Activated naive CD8-positive, alpha-beta T cell treated with anti-CD3 and anti-CD28 coated beads for 36 hours (primary cell): ENCODE measurements at places on chromosomes 2 and 18.

DNA sequence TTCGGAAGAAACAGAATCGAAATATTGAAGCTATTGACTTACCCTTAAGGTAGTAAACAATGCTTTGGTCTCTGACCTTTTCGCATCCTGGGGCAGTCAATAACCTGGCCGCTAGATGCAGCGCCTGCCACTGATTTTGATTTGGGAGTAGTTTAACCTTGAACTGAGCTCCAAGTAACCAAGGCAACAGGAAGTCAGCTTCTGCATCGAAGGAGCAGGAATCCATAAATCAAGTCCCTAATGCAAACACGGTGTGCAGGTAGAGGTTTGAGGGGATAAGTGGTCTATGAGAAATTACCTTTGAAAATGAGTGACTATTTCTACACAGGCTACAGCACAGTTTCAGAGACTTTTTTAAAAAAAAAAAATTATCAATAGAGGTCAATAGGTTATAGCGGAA, 353.5 kb downstream of the SETBP1 start:
- no peak for DNase-seq

GRCh38 chr2:47654790-47655562, 128.0 kb upstream of the MSH6 start:
- DNase-seq = no peak

GRCh38 chr2:100045000-100045399, 97.4 kb downstream of the AFF3 start:
- no peak for DNase-seq

- DNase-seq = no peak
These were observed 11.4 kb upstream of the CNDP1 start for GRCh38 chr18:74522635-74523548.

- DNase-seq = no peak
These were observed 82.9 kb downstream of the CHRNA1 start for GRCh38 chr2:174681099-174682006.

- no peak for DNase-seq
These were observed 199.6 kb downstream of the LDLRAD4 start for GRCh38 chr18:13418013-13418710.

DNA sequence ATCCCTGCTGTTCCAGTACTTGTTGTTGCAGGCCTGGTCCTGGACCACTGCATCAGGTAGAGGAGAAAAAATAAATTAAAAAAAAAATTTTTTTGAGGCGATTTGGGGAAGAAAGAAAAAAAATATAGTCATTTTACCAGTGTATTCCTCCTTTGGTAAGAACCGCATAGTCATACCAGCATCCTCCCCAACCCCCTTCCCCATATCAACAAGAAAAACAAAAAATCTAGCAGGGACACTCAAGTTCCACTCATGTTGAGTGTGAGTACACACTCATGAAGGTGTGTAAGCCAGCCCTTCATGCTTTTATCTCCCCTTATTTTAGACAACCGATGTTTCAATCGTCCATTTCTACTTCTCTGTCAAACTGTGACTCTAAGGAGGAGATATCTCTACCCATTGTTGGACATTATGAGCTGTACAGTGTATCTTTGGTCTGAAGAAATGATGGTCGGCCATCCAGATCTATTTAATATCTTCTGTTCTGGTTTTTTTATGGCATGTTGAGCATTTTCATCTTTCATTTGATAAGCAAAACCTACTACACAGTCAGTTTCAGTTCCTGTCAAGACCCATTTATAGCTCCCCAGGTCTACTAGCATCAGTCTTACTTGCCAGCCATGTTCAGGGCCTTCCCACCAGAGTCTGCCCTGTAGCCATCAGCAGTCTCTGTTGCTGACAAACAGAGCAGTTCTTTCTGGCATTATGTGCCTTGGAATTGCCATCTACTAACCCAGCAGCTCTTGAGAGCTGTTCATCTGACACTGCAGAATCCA, 20.0 kb downstream of the ELP2 start:
- no peak for DNase-seq

GRCh38 chr2:27448381-27448780, 6.2 kb downstream of the KRTCAP3 start:
- DNase-seq = no peak

DNA sequence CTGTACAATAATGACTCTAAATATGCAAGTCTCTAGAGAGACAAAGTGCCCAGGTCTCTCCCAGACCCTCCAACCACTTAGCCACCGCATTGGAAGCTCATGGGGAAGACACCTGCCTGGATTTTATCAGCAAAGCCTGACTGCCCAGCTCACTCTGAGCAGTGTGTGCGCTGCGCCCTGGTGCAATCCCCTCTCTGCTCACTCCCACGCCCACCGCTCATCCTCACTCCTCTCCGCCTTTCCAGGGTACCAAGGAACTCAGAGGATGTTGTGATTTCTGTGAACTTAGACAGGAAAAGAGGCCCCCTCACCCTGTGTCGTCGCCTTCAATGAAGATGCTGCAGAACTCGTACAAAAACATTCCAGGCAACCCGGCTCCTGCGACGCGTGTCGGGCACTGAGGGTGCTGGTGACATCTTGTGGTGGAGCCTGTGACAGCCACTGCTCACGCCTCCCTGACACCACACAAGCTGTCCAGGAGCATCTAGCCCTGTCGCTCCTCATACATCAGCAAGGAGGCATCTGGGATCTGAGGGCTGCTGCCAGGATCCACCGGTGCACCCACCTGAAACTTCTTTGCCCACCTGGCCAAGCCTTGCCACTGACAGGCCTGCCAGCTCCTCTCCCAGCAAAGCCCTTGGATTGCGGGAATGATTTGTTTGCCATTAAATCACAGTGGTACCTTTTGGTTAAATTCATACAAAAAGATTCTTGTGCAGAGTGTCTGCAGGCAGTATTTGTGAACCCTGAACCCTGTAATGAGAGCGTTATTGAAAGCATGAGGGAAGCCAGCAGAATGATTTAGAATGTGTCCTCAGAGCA, 220.4 kb downstream of the ZNF516 start:
- no peak for DNase-seq

DNA sequence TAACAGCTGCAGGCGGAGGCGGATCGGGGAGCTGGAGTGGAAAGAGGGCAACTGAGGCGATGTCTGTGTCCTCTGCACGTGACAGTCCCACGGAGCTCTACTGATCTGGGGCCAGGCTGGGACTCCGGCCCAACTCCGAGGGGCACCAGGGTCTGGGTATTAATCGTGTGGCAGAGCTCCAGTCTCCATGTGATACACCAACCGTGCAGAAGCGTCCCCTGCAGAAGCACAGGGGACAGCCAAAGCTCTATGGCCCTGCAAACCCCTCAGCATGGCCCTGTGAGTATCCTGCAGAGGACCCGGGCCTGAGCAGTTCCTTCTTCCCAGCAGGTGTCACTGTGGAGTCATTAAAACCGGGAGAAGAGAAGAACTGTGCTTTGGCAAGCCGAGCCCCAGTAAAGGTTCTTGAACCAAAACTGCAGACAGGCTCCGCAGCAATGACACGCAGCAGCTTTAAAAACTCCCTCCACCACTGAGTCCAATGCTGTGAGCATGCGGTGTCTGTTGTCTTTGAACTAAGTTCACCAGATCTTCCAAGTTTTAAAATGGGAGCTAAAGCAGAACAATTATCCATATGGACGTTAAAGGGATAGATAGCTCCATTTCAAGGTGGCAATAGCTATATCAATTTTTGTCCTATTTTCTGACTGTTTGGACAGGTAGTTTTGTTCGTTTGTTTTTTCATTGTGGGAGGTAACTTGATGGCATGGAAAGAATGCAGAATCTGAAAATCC, 79.4 kb downstream of the TMEM182 start:
- DNase-seq = peak; percentile 12

DNA sequence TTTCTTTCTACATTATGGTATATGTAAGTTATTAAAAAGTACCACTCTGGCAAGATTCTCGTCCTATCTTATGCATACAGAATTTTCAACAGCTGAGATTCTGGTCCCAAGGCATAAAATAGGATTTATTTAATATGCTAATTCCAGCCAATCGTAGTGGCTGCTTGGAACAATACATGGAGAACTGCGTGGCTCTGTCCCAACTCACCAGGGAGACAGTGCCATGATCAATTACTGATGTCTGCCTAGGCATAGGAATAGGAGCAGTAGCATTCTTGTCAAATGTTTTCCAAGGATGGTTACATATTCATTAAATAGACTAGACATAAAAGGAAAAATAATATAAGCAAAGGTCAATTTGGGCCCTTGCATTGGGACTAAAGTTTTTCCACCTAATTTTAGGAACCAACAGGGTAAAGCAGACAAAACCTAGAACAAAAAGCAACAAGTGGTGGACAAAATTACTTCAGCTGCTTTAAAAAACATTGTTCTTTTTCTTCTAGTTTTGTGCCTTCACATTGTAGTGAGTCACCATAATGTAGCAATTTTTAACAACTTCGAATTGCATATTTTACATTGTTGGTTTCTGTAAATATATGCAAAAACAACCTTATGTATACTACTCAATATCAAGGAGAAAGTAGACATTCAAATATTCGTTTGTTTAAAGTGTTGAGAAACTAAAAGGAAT, 232.8 kb upstream of the ATP5MC3 start:
- no peak for DNase-seq

DNA sequence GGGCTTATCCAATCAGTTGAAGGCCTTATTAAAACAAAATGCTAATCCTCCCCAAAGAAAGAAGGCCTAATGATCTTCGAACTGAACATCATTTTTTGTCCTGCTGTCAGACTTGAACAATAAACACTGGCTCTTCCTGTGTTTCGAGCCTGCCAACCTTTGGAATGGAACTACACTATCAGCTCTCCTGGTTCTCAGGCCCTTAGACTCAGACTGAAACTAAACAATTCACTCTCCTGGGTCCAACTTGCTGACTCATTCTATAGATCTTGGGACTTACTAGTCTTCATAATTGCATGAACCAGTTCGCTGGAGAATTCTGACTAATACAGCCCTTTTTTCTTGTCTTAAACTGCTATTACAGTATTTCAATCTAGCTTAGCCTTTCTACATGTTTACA, 235.2 kb downstream of the LNPK start:
- no peak for DNase-seq

GRCh38 chr2:230901006-230901405, 24.0 kb downstream of the GPR55 start:
- DNase-seq = no peak

GRCh38 chr2:61018318-61018755, 282 bp upstream of the PUS10 start:
- no peak for DNase-seq

DNA sequence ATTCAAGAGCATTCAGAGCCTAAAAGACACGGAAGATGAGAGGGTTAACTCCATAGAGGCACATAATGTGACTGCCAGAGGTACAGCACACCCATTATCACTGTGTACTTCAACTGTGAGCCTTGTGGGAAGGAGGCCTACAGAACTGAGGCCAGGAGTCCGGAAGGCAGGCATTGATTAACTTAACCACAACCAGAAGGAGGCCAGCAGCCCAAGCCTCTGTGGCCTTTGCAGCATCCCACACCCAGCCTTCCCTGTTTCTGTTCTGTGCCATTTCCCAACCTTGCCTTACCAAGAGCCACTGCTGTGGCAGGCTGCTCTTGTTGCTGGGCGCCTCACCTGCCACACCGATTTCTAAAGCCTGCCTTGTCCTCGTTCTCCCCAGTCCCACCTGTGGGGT, 27.2 kb downstream of the SIGLEC15 start:
- no peak for DNase-seq

- DNase-seq = no peak
These were observed 36.5 kb upstream of the SLC39A10 start for GRCh38 chr2:195620501-195620900.

GRCh38 chr18:77066689-77067088, 65.9 kb downstream of the MBP start:
- DNase-seq = no peak

GRCh38 chr2:152284398-152284797, 50.6 kb upstream of the FMNL2 start:
- DNase-seq = no peak

GRCh38 chr2:43370146-43370545, 143.7 kb upstream of the ZFP36L2 start:
- DNase-seq = no peak

DNA sequence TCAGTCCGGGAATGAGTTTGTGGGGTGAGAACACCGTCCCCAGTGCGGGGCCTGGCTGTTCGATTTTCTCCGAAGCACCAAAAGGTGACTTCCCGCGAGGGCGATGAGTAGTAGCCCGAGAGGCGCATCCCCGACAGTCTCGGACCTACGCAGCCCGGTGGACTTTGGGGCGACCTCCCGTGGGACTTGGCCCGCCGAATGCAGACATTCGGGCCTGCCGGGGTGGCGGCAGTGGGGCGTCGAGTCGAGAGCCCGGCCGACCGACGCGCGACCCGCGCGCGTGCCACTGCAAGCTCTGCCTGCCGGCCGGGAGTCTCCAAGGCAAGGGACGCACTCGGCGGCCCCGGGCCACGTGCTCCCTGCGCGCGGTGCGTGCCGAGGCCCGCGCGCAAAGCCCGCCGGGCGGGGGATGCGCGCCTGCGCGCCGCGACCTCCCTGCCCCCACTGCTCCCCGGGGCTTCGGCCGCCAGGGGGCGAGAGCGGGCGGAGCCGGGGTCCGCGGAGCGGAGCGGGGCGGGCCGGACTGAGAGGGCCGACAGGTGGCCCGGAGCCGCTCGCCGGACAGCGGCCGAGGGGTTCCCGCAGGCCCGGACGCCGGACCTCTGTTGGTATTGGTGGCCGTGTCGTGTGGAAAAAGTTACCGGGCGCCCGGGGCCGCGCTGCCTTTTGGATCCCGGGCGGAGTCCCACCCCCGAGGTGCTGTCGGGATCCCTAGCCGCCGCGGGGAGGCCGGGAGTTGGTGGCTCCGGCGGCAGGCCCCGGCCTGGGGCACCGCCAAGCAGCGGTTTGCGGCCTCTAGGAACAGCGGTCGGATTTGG, 1.9 kb downstream of the PTMA start:
- peak; percentile 90 for DNase-seq

GRCh38 chr2:77519888-77520506, 2.2 kb downstream of the LRRTM4 start:
- DNase-seq = no peak

DNA sequence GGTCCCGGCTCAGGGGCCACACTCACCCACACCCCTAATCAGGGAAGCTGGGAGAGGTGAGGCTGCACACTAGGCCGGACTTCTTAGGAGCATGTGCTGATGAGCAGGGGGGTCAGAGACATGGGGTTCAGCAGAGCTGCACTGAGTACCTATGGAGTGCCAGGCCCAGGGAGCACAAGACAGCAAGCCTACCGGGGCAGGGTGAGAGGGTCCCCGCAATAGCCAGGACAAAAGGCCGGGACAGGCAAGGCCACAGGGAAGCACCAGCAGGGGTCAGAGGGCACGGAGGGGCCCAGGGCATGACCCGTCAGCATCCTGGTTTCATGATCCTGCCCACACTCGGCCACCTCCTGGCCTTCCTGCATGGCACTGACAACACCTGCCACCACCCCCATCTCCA, 73.5 kb downstream of the TNS1 start:
- DNase-seq = no peak

GRCh38 chr2:57880446-57880845, 166.2 kb upstream of the VRK2 start:
- DNase-seq = no peak

DNA sequence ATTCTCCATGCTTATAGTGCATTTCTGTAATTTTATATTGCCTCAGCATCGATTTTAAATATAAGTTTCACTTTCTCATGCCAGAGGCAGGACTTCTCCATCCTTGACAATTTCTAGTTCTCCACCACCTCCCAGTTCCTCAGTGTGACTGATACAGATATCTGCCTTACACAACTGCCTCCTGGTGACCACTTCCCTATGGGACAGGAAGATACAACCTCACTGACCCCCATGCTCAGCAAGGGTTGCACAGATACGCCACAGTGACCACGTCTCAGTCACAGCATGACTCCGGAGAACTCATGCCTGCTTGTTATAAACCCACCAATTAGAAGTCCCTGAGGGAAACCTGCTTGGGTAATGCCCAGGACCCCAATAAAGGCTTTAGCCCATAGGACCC, 284.0 kb upstream of the MC4R start:
- DNase-seq = no peak

GRCh38 chr2:47014564-47015051, 99.0 kb upstream of the MCFD2 start:
- DNase-seq = no peak
